Stimulated activated CD4-positive, alpha-beta T cell treated with anti-CD3 and anti-CD28 coated beads, Interleukin-1b, Interleukin-23, amount 100 ng/mL, for 1 hour (primary cell): ENCODE measurements at places on chromosomes 7 and 10.

GRCh38 chr10:133274751-133275683, 1.7 kb downstream of the ADAM8 start:
- DNase-seq = peak; percentile 72

GRCh38 chr10:131161087-131161486, 150.4 kb downstream of the TCERG1L start:
- DNase-seq = no peak

DNA sequence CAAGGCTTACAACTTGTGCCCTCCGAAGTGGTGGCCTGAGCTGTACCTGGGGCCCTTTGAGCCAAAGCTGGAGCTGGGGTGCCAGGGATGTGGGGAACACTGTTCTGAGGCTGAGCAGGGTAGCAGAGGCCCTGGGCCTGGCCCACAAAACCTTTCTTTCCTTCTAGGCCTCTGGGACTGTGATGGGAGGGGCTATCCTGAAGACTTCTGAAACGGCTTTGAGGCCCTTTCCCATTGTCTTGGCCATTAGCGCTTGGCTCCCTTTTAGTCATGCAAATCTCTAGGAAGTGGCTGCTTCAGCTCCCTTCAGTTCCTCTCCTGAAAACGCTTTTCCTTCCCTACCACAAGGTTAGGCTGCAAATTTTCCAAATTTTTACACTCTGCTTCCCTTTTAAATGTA, 16.8 kb upstream of the CRYGN start:
- no peak for DNase-seq

DNA sequence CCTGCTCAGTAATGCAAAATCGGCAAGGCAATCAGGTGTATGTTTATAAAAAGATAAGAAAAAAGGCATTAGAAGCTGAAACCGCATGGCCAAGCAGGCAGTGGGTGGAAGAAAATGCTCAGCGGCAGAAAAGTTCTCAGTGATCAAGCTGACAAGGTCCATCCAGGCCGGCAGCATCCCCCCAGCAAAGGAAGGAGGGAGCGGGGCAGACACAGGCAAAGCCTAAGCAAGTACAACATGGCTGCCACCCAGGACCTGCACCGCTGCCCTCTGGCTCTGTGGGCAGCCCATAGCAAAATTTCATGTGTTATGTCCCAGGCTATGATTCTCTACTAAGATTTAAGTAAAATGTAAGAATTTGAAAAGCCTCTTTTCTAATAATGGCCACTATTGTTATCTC, 45.4 kb downstream of the MRPS24 start:
- DNase-seq = no peak

GRCh38 chr10:131480066-131480465, 168.5 kb upstream of the TCERG1L start:
- DNase-seq = no peak

DNA sequence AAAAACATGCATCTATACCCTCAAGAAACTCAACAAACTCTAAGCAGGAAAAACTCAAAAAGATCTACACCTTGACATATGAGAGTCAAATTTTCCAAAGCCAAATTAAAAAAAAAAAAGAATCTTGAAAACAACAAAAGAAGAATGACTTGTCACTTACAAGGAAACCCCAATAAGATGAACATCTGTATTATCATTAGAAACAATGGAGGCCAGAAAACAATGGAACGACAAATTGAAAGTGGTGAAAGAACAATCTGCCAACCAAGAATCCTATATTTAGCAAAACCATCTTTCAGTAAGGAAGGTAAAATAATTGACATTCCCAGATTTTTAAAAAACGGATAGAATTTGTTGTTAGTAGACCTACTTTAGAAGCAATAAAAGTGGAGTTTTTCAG, 516.8 kb downstream of the ACTR3B start:
- no peak for DNase-seq

DNA sequence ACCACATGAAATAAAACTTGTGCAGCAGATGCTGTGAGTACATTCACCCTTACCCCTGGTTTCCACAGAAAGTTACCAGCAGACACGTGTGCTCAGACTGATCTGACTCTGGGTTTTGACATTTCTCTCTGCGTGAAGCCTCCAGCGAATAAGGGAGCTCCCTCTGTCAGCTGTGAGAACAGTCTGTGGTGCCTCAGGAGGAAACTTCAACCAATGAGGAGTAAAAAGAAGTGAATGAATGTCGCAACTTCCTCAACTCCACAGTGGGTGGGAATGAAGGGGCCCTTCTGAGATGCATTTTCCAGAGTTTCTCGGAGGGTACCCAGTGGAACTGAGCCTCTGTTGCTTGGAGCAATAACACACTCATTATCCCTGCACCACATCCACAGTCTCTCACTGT, 743.4 kb downstream of the TNS3 start:
- DNase-seq = no peak

DNA sequence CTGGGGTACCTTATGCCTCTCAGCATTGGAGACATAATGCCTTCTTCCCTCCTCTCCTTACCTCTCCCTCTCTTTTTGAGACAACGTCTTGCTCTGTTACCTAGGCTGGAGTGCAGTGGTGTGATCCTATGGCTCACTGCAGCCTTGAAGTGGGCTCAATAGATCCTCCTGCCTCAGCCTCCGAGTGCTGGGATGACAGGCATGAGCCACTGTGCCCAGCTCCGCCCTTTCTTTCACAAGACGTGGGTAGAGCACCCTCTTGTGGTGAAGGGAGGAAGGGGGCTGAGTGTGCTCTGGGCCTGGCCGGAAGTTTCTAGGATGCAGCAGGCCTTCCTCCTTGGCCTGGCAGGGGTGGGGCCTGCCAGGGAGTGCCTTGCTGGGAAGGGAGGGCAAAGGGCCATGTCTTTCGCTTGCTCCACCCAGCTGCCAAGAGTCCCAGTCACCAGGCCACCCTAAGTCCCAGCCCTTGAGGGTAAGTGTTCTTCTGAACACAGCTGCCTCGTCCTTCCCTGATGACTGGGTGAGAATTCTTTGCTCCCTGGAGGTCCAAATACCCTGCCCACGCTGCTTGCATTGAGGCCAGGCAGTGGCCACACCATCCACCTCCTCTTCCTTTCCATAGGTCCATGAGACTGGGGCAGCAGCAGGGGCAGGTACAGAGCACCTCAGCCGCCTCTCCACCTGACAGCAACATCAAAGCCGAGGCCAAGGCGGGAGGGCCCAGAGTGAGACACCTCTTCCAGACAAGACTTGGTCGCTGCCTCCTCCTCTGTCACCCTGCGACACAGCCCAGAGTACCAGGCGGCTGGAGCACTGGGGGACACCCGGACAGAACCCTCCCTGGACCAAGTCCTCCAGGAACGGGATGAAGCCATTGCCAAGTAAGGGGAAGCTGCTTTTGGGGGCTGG, 3.7 kb downstream of the ABHD11 start:
- peak; percentile 64 for DNase-seq
